ENCODE measurements at places on chromosomes 12 and 14. TPM values are rescaled to one million over a fixed set of nuclear protein-coding genes. Genes with fewer than 3 reads are reported as not detected.

GRCh38 chr12:4015225-4016091 is 142.3 kb upstream of the PARP11 start:
- DNase-seq: no peak

DNA sequence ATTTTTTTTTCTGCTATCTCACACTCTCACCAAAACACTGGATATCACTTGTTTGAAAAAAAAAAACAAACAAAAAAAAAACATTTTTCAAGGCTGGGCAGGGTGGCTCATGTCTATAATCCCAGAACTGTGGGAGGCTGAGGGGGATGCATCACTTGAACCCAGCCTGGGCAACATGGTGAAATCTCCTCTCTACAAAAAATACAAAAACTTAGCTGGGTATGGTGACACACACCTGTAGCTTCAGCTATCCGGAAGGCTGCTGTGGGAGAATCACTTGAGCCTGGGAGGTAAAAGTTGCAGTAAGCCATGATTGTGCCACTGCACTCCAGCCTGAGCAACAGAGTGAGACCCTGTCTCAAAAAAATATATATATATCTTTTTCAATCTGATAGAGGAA is 66.2 kb downstream of the EPS8 start:
- no peak for DNase-seq

DNA sequence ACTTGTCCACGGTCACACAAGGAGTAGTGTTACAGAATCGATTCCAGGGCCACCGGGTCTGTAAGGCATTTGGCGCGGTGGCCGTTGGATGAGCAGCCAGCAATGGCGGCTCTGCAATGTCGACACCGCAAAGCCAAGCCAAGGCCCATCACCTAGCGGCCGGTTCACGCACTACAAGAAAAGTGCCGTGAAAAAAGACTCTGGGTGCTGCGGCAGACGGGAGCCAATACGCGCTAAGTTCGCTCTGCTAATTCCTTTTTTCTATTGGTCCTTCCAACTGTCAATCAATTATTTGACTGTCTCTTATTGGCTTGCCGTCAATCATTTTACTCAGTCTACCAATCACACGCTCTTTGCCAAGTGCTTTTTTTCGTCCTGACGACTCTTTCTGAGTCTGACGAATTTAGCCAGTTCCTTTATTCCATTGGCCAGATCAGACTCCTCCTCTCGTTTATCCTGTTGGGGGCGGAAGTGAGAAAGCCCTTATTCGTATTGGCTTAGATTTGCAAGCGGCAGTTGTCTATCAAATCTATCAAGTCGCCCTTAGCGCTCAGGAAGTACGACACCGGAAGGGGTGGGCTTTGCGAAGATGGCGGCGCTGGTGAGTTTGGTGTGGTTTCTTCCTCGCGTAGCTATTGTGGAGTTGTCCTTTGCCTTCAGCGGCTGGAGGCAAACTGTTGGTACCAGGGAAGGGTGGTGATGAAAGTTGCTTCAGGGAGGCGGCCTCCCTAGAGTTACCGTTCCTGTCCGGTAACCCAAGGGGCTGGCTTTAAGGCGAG is at the start of gene NGDN:
NGDN (plus strand) TSS at position 577 of the 779 bp plus-strand sequence; CDS start at position 590, 13 bp downstream.
- peak; percentile 100 for DNase-seq

Gene CNTN1
- total RNA-seq: 28.9 TPM

Gene OR4E2
- not detected for total RNA-seq

Gene PLXNC1
- 15.5 TPM for total RNA-seq

DNA sequence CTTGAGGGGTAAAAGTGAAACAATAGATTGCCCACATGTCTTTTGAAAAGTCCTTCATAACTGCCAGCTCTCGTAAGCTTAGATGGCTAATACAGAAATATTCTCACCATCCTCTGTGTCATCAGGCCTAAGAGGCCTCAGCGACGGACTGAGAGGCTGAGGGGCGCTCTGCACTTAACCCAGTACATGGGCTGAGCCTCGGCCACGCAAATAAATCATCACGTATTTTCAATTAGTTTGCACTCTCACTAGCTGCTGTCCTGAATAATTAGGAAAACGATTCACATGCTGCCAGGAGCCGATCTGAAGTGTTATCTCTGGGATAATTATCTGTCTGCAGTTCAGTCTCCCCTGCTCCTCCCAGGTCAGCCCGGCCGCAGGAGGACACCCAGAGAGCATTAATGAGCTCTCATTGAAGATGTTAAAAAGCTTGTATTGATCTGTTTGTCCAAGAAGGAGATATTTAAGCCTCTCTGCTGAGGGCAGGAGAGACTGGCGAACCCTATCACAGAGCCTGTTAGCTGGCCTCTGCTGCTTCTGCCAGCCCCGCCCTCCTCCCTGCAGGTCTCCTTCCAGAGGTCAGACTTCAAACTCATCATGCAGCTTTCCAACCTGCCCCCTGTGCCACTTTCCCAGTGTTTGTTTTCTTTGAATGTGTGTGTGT is 1051.3 kb downstream of the VRK1 start:
- DNase-seq: no peak

DNA sequence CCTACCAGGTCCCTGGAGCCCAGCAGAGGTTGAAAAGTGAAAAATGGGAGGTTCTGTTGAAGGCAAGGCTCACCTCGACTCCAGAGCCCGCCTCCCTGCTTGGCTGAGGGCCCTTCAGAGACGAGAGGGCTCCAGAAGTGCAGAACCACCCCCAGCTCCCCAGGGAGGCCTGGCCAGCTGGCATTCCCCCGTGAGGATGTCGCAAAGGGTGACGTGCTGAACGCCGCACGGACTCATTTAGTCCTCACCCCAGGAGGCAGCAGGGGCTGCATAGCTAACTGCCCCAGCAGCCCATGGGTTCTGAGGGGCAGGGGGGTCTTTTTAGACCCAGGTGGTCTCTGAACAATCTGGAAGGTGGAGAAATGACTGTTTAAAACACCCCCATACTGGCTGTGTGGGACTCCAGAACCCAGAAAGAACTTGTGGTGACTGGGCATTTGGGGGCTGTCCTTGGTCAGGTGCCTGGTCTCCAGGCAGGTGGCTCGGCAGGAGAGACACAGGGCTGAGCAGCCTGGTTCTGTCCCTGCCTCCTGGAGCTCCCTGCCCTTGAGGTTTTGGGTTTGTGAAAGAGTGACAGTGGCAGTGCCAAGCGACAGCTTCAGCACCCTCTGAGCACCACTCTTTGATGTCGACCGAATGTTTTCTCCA is 32.0 kb downstream of the ANAPC7 start:
- no peak for DNase-seq

- DNase-seq: no peak
Measured at GRCh38 chr12:118455327-118455726, 79.0 kb downstream of the SUDS3 start.

GRCh38 chr14:89128311-89129026 is 288.6 kb downstream of the FOXN3 start:
- peak; percentile 8 for DNase-seq

DNA sequence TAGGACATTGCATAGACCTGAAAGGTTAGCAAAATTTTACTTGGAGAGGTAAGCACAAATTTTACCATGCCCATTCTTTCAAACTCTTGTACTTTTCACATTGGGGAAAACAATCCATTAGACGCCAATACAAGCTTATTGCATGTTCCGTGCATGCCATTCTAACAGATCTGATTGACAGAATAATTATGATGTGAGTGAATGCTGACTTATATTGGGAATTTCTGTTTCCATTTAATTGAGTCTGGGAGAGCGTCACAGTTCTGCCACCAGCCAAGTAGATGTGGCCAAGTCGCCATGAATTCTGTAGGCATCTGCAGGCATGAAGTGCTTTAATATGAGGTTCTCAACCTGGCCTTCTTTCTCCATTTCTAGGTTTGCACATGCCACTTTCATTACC is 1097.4 kb downstream of the VRK1 start:
- DNase-seq: no peak

DNA sequence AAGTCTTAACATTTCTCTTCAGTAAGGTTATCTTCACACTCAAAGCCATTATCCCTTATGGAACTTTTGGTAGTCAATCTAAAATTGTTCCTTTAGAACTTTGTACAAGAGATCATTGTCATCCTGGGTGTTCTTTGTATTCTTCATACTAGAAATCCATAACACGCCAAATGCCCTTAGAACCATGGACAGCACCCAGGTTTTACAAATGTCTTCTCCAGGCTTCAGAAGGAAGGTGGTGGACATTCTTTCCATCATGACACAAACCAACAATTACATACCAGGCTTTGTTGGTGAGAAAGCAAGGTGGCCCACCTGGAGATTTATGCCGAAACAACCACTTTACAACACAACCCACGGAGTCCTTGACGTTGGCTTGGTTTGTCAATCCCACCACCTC is 365.6 kb upstream of the TBX3 start:
- DNase-seq: no peak

GRCh38 chr14:56339855-56340701 is 221.9 kb downstream of the PELI2 start:
- peak; percentile 79 for DNase-seq

GRCh38 chr12:6273541-6274230 is 36.8 kb upstream of the PLEKHG6 start:
- peak; percentile 50 for DNase-seq

- DNase-seq: no peak
Measured at GRCh38 chr14:51676549-51676948, 24.8 kb downstream of the FRMD6 start.

Measured in skin of body (tissue), 3 donors.